MCF 10A (cell line): ENCODE measurements at places on chromosomes 7 and 10.

DNA sequence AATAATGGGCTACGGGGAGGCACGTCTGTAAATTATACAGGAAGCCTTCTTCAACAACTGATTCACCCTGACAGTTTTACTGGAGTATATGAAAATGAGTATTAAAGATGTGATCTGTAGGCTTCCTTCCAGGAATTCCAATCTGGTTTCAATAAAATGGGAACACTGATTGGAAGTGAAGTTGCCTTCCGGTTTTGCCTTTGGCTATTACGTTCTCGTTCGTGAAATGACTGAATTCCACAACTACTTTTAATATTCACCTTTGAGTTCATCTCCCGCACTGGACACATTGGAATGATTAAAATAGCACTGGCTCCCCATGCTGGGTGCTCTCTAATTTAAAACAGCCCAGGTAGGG is 350.1 kb upstream of the MKI67 start:
- no peak overlapping the region for H3K4me3 ChIP-seq
- no peaks in the 10 kb centered on the region for H3K36me3 ChIP-seq
- H3K27me3 ChIP-seq = no peaks in the 10 kb centered on the region
- no peak overlapping the region for H3K27ac ChIP-seq
- no peak for DNase-seq

DNA sequence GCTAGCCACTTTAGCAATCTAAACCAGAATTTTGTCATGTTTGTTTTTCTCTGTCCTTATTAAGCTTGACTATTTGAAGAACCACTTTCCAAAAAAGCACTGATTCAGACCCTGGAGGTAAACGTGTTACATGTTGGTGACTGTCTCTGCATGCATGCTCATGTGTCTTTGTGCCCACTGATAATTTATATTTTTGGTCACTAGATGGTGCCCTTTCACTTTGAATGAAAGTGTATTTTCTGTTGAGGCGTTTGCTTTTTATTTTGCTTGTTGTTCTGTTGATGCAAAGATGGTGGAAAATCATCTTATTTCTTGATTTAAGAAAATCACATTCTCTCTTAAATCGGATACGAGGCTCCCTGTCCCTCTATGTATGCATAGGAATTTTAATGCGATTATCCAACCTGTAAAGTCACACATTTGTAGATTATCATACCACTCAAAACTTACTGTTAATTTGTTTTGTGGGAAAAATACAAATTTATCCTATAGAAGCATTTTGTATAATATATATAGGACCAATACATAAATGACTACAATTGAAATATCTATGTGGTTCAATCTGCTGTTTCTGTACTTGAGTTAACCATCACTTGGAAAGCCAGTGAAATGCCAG is 269.3 kb downstream of the BICC1 start:
- no peak overlapping the region for H3K27ac ChIP-seq
- no peak overlapping the region for H3K4me3 ChIP-seq
- peak; percentile 59 for DNase-seq
- peaks cover 9% of the 10 kb centered on the region for H3K36me3 ChIP-seq
- peaks cover 22% of the 10 kb centered on the region for H3K4me1 ChIP-seq

GRCh38 chr10:5105626-5106025 is 11.4 kb downstream of the AKR1C3 start:
- no peaks in the 10 kb centered on the region for H3K27me3 ChIP-seq
- peaks cover 63% of the 10 kb centered on the region for H3K36me3 ChIP-seq
- H3K4me1 ChIP-seq = no peaks in the 10 kb centered on the region

DNA sequence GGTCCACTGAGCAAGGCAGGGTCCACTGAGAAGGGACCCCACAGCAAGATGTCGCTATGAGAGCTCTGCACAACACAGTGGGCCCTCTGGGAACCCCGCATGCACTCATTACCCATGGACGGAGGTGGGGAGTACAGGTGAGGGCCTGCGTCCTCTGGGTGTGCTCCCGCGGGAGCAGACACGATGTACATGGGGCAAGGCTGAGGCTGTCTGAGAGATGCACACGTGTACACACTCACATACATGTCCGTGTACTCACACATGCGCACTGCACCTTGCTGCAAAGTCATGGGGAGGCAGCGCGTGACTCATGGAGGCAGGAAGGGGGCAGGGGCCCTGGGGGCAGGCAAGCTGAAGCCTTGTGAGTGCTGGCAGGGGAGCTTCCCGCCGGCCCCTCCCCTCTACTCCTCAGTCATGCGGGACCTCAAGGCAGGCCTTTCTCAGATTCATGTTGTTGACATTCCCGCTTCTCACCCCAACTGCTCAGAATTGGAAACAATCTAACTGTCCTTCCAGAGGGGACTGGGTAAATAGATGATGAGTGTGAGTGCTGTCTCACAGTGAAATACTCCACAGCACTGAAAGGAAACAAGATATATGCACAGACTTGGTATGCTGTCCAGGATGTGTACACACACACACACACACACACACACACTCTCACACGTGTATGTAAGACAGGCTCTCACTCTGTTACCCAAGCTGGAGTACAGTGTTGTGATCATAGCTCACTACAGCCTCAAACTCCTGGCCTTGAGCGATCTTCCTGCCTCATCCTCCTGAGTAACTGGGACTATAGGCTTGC is 40.0 kb downstream of the GOLGA7B start:
- H3K36me3 ChIP-seq = no peaks in the 10 kb centered on the region
- H3K27me3 ChIP-seq = no peaks in the 10 kb centered on the region
- peaks cover 16% of the 10 kb centered on the region for H3K4me1 ChIP-seq
- peak; percentile 94 for DNase-seq

GRCh38 chr7:51299391-51300133 is 17.0 kb downstream of the COBL start:
- H3K4me3 ChIP-seq = no peak overlapping the region
- H3K4me1 ChIP-seq = peaks cover 7% of the 10 kb centered on the region
- no peak overlapping the region for H3K27ac ChIP-seq
- H3K36me3 ChIP-seq = peaks cover 5% of the 10 kb centered on the region
- H3K27me3 ChIP-seq = no peaks in the 10 kb centered on the region

DNA sequence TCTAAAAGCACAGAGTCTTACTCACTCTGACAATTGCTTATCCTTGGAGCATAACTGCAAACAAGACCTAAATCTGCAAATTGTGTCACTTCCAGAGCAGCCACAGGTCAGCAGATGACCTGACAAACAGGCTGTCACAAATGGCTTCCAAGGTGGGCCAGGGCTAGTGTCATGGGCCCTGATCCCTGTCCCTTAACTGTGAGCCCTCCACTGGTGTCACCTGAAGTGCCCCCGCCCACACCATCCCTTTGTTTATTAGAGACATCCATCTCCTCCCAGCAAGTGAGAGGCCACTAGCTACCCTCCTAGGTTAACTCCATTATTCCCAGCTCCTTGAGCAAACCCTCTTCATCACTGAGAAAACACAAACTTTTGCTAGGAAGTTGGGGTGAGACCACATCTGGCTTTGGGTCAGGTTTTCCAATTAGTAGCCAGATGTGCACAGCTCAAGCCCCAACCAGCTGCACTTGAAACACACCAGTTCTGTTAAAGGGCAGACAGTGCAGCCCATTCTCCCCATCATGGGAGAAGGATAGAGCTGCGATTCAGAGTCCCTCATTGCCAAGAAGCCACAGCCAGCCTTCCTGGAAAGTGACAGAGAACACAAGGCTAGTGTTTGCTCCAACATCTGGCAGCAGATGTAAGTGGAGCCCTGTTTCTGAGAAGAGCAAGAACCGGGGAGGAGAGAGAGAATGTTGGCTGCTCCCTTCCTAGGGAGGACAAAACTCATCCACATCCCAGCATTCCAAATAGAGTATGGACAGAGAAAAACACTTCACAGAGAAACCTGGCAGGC is 75.7 kb upstream of the NANOS1 start:
- H3K4me3 ChIP-seq = no peak overlapping the region
- peaks cover 13% of the 10 kb centered on the region for H3K4me1 ChIP-seq
- H3K27ac ChIP-seq = no peak overlapping the region
- H3K36me3 ChIP-seq = no peaks in the 10 kb centered on the region
- H3K27me3 ChIP-seq = no peaks in the 10 kb centered on the region
- DNase-seq = no peak

DNA sequence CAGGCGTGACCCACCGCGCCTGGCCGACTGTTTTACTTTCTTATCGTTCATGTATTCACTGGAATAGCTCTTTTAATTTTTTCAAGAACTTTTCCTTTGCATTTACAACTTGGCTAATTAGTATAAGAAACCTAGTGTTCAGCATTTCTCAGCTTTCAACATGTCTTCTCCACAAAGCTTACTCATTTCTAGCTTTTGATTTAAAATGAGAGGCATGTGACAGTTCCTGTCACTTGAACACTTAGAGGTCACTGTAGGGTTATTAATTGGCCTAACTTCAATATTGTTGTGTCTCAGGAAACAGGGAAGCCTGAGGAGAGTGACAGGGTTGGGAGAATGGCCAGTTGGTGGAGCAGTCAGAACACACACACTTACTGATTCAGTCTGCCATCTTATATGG is 125.1 kb upstream of the GPR22 start:
- no peaks in the 10 kb centered on the region for H3K27me3 ChIP-seq
- no peak overlapping the region for H3K27ac ChIP-seq

- peak overlapping the region; percentile 99 for H3K27ac ChIP-seq
- peaks cover 9% of the 10 kb centered on the region for H3K4me1 ChIP-seq
- H3K36me3 ChIP-seq = peaks cover 14% of the 10 kb centered on the region
- H3K4me3 ChIP-seq = peak overlapping the region; percentile 92
- no peak for DNase-seq
Observed at GRCh38 chr7:149791-150636, 42.4 kb upstream of the FAM20C start.
